Epithelial cell of proximal tubule (primary cell): ENCODE measurements at places on chromosomes 12 and 14.

DNA sequence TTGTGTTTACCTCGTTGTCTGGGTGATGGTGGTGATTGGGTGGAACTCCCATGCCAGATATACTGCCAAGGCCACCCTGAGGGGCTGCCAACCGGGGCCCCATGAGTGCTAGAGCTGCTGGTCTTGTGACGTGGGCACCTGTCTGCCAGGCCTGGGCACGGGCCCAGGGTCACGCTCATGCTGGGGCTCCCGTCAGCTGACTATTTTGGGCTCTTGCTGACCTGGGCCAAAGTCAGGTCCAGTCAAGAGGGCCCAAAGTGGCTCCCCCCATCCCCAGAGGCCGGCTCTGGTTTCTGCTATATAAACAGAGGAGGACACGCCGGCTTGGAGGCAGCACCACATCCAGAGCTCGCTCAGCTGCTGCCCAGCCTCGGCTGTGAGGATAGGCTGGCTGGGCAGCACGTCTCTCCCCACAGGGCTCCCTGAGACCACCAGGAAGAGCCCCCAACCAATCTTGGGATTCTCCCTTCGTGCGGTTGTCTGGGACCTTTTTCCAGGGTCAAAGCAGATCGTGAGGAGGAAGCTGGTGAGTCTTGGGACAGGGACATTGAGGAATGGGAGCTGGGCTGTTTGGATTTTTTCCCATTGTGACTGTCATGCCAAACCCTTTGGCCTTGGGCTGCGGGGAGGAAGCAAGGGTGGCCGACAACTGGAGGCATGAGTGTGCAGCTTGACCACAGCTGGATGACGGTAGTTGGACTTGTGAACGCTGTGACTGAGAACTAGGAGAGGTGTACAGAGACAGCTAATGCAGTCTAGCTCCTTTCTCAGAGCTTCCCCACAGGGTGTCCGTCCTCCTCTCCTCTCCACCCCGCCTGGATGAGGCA, 7.6 kb upstream of the NR4A1 start:
- DNase-seq = no peak

- DNase-seq = no peak
Observed at GRCh38 chr12:60211244-60211643, 615.4 kb downstream of the SLC16A7 start.

- no peak for DNase-seq
Observed at GRCh38 chr14:54638135-54638446, 71.2 kb downstream of the SAMD4A start.

GRCh38 chr12:62640910-62641448, 174.4 kb downstream of the MON2 start:
- DNase-seq = no peak

GRCh38 chr14:90409209-90409730, 12.4 kb downstream of the CALM1 start:
- DNase-seq = peak; percentile 86

DNA sequence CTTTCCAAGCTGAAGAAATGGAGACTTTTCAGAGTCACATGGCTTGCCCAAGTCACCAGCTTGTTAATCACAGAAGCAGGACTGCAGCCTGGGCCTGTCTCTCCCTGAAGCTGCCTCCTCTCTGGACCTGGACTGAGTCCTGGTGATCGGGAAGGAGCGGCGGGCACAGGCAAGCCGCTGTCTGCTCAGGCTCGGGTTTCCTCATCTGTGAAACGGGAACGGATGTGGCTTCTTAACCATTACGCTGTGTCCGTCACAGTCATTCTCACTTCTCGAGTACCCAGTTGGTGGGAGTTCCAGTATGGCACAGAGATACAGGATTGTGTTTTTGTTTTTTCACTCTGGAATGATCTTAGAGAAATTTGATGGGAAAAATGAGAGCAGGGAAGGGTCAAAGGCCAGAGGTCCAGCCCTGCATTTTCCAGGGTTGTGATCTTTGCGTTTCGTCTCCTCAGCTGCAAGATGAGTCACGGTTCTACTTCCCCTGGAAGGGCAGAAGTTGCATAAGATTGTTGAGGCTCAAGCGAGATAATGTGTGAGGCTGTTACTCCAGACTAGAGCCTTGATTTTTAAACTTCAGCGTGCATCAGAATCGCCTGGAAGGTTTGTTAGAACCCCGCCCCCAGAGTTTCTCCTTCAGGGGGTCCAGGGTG, 7.6 kb upstream of the LRTM2 start:
- no peak for DNase-seq

GRCh38 chr14:77063571-77064171, 34.4 kb upstream of the CIPC start:
- no peak for DNase-seq

DNA sequence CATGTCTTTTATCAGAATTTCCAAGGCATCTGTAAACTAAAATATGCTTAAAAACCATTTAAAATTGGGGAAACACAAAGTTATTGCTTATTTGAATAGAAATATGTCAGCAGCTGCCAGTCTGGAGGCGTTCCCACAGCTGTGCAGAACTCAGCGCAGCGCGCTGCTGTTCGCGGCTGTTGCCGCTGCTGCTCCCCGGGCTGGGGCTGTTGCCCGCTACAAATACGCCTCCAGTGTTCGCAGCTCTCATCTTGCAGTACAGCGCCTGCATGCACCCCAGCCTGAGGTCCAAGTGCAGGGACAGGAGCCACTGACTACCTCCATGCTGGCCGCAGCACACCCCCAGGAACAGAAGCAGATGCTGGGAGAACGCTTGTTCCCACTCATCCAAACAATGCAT, 216.2 kb downstream of the SLC16A7 start:
- DNase-seq = no peak

- no peak for DNase-seq
Observed at GRCh38 chr14:103112400-103113243, 10.6 kb upstream of the TNFAIP2 start.

- no peak for DNase-seq
Observed at GRCh38 chr14:75030147-75030546, 21.1 kb downstream of the MLH3 start.

DNA sequence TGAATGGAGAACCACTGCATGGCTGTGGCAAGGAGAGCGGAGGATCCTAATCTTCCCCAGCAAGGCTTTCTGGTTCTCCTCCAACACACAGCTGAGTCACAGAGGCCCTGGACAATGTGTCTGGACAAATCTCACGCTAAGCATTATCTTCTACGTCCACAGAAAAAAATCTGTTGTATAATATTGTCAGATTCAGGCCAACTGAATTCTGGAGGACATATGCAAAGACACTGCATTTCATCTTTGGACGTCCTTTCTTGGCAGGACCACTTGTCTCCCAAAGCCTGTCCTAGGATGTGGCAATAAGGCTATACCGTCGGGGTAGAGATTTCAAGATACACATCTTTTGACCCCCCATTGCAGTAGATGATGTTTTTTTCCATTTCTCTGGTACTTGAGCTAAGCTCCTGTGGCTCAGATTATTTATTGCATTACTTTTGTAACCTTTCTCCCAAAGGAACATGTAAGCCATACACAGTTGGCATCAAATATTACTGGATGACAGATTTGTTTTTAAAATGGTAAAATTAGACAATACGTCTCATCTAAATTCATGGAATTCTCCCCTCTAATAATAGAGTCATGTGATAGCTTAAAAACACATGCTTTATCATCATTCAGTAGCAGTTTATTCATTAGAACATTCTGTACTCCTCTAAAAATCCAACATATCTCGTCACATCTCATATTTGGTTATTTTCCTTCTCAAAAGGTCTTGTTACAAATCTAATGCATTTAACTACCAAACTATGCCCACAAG, 19.4 kb downstream of the LMO3 start:
- no peak for DNase-seq

- DNase-seq = no peak
Observed at GRCh38 chr12:82448911-82449578, 90.7 kb downstream of the METTL25 start.

DNA sequence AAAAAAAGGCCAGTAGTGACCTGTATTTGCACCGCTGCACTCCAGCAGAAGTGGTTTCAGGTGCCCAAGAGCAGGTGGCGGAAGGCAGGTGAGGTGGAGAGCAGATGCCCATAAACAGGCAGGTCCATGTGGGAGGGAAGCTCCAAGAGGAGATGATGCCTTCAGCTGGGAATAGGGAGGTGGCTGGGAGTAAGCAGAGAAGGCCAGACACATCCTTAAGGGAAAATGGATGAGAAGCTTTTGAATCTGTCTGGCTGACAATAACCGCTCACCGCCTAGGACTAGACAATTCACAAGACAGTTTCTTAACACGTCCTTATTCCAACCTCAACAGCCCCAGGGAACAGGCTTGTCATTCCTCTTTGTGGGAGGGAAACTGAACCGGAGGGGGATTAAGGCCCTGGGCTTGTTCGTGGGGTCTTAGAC, 43.9 kb upstream of the PLEKHG6 start:
- no peak for DNase-seq

DNA sequence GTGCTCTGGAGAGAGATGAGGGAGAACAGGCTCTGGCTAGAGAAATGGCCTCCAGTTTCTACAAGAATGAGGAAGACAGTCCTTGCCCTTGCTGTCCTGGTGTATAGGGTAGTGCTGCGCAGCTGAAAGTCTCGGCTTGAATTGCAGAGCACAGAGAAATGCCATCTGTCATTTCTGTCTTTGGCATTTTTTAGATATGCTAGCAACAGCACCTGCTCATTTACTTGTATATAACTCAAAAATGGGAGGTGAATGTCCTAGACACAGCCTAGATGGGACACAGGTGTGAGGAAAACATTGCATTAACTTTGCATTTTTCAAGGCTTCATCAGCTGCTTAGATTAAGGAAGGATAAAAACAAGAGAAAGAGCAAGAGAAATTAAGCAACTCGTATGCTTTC, 35.8 kb downstream of the GPR19 start:
- DNase-seq = no peak

GRCh38 chr14:29716150-29716549, 211.5 kb downstream of the PRKD1 start:
- no peak for DNase-seq

DNA sequence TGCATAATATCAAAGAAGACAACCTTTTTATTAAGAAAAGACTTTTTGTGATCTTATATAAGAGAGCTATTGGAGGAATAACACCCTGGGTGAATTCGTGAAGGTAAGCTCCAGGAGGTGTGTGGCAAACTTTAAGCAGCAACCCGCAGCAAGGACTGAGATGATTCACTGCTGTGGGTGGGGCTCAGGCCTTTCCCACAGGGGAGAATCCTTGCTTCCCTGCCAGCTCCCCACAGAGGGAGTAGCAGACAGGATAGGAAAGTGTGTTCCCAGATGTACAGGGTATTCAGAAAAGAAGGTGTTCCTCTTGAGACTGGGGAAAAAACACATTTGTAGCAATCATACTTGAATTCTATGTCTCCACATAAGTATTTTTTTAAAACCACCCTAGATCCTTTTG, 9.2 kb downstream of the NDUFA12 start:
- no peak for DNase-seq

DNA sequence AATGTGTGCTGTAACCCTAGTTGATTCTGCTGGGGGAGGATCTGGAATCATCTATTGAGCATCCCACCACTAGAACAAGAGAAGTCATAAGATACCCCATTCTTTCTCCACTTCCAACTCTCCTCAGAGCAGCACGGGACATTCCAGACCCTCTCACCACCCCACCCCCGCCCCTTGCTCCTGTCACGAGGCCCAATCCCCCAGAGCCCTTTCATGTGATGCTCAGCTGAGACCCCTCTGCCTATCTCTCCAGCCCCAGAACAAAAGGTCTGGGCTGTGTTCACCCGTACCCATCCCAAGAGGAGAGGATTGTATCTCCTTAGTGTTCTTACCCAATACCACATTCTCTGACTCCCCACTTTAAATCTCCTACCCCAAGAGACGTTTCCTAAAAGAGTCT, 602 bp downstream of the PMEL start:
- DNase-seq = no peak

- no peak for DNase-seq
Observed at GRCh38 chr14:38143170-38143569, 64.5 kb upstream of the SSTR1 start.

DNA sequence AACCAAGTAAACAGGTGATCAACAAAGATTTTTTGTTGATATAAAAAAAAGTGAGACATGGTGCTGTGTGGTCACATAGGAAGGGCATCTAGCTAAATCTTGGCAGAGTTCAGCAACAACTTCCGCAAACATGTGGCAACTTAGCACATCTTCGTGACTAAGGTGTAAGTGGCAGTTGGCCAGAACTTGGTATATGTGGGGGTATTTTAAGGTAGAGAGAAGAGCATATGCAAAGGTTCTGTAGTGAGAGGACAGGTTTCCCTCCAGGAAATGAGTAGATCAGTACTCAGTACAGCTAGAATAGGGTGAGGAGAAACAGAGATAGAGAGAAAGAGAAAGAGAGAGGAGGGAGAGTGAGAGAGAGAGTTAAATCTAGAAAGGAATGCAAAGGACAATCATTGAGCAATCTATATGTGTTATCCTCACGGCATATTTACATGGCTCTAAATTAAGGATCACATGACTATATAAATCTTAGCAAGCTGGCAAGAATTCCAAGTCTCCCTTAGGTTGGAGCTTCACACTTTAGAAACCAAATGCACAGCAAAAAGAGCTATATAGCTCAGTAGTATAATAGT, 227.7 kb upstream of the HMGA2 start:
- no peak for DNase-seq

GRCh38 chr12:124652661-124653060, 85.2 kb upstream of the NCOR2 start:
- DNase-seq = no peak
